Activated T-cell treated with anti-CD3 and anti-CD28 coated beads, Interleukin-2, amount 50 U/mL, for 1 hour (primary cell): ENCODE measurements at places on chromosomes 2 and 18.

GRCh38 chr2:22957446-22957845 is 427.5 kb upstream of the KLHL29 start:
- no peak for DNase-seq

DNA sequence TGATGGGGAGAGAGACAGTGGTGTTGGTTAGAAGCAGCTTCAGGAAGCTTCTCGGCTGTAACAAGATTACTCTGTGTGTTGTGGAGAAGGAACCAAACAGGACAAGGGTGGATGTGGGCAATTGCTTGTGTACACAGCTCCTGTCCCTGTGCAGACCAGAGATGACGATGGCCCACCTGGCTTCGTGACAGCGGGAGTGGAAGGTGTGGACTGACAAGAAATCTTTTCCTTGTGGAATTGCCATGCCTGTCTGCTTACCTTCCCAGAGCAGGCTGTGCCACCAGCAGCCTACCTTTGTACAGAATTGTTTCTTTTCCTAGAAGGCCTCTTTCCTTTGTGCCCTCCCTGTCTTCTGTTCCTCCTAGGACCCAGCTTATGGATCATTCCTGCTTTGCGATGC is 93.8 kb downstream of the ITGB1BP1 start:
- no peak for DNase-seq

GRCh38 chr18:23568281-23569138 is 17.8 kb downstream of the NPC1 start:
- DNase-seq = no peak

- DNase-seq = no peak
These were observed 75.6 kb downstream of the TPO start for GRCh38 chr2:1488851-1489250.
